A673 (cell line): ENCODE measurements at places on chromosomes 11 and 22. TPM values are rescaled to one million over a fixed set of nuclear protein-coding genes. Genes with fewer than 3 reads are reported as not detected.

Gene GRAP2
- not detected in 2 replicates for total RNA-seq

Gene LSP1
- total RNA-seq, result not detected in 2 replicates

Gene OR52K1
- not detected in 2 replicates for total RNA-seq

Gene APOA4
- not detected in 2 replicates for total RNA-seq

GRCh38 chr11:64582885-64583284 is 8.1 kb upstream of the SLC22A12 start:
- no peaks in the 10 kb centered on the region for H3K36me3 ChIP-seq
- no peak overlapping the region for H3K27ac ChIP-seq
- no peaks in the 10 kb centered on the region for H3K27me3 ChIP-seq
- no peak overlapping the region for H3K4me3 ChIP-seq

GRCh38 chr11:82308979-82309378 is 424.7 kb downstream of the FAM181B start:
- no peak overlapping the region for H3K27ac ChIP-seq
- H3K4me1 ChIP-seq, result no peaks in the 10 kb centered on the region
- H3K4me3 ChIP-seq, result no peak overlapping the region
- DNase-seq, result no peak

- peaks cover 5% of the 10 kb centered on the region for H3K4me1 ChIP-seq
- H3K27ac ChIP-seq, result no peak overlapping the region
- DNase-seq, result no peak
- H3K4me3 ChIP-seq, result no peak overlapping the region
- H3K27me3 ChIP-seq, result no peaks in the 10 kb centered on the region
- peaks cover 8% of the 10 kb centered on the region for H3K36me3 ChIP-seq
Observed at GRCh38 chr11:68396516-68396915, 64.0 kb upstream of the PPP6R3 start.

DNA sequence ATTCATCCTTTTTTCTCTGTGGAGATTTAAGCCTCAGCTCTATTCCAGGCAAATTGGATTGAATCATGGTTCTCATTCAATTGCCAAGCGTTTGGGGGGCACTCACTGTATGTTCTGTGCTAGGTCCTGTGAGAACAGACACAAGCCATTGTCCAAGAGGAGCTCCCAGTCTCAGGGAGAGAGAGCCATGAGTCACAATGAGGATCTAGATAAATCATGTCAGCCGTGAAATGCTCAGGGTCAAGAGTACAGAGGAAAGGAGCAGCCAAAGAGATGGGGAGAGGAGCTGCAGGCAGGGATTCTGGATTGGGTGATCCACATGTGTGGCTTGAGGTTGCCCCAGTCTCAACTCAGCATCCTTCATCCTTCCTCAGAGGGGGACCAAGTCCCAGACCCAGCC is 93.6 kb downstream of the FEZ1 start:
- DNase-seq, result no peak
- H3K4me3 ChIP-seq, result no peak overlapping the region
- peaks cover 23% of the 10 kb centered on the region for H3K27me3 ChIP-seq

DNA sequence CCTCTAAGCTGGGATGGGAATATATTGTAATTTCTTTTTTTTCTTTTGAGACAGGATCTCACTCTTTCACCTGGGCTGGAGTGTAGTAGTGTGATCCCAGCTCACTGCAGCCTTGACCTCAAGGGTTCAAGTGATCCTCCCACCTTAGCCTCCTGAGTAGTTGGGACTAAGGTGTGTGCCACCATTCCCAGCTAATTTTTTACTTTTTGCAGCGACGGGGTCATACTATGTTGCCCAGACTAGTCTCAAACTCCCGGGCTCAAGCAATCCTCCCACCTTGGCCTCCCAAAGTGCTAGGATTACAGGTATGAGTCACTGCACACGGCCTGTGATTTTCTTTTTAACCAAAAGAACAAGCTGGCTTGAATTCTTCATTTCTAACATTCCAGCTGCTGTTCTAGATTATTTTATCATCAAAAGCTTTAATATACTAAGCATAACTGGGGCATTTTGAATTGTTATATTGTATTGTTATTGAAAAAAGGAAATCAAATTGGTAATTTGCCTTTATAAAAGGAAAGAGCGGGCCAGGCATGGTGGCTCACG is 26.8 kb upstream of the PPP2R1B start:
- DNase-seq, result no peak
- no peaks in the 10 kb centered on the region for H3K27me3 ChIP-seq
- H3K36me3 ChIP-seq, result no peaks in the 10 kb centered on the region
- peaks cover 33% of the 10 kb centered on the region for H3K4me1 ChIP-seq
- peak overlapping the region; percentile 37 for H3K27ac ChIP-seq
- no peak overlapping the region for H3K4me3 ChIP-seq

GRCh38 chr22:20940186-20940651 is 23.0 kb downstream of the CRKL start:
- DNase-seq, result peak; percentile 54
- no peak overlapping the region for H3K4me3 ChIP-seq
- H3K27ac ChIP-seq, result no peak overlapping the region
- peaks cover 22% of the 10 kb centered on the region for H3K36me3 ChIP-seq

- H3K36me3 ChIP-seq, result no peaks in the 10 kb centered on the region
- H3K4me1 ChIP-seq, result no peaks in the 10 kb centered on the region
- no peaks in the 10 kb centered on the region for H3K27me3 ChIP-seq
- no peak overlapping the region for H3K4me3 ChIP-seq
- DNase-seq, result no peak
Observed at GRCh38 chr11:71281831-71282230, 29.5 kb upstream of the SHANK2 start.

DNA sequence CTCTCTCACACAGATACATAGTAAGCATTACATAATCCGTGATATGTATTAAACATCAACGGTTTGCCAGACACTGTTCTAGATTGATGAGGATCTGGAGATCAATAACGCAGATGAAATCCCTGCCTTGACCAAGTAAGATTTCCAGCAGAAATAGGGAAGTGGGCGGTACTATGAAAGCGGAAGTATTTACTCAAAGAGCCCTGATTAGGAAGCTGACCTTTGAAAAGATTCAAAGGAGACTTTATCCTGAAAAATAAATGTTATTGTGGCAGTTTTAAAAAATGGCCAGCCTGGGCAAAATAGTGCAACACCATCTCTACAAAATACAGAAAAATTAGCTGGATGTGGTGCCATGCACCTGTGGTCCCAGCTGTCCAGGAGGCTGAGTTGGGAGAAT is 26.8 kb downstream of the GAB2 start:
- no peak for DNase-seq
- H3K27me3 ChIP-seq, result no peaks in the 10 kb centered on the region
- H3K4me1 ChIP-seq, result no peaks in the 10 kb centered on the region
- no peaks in the 10 kb centered on the region for H3K36me3 ChIP-seq
- H3K27ac ChIP-seq, result no peak overlapping the region
- H3K4me3 ChIP-seq, result no peak overlapping the region

DNA sequence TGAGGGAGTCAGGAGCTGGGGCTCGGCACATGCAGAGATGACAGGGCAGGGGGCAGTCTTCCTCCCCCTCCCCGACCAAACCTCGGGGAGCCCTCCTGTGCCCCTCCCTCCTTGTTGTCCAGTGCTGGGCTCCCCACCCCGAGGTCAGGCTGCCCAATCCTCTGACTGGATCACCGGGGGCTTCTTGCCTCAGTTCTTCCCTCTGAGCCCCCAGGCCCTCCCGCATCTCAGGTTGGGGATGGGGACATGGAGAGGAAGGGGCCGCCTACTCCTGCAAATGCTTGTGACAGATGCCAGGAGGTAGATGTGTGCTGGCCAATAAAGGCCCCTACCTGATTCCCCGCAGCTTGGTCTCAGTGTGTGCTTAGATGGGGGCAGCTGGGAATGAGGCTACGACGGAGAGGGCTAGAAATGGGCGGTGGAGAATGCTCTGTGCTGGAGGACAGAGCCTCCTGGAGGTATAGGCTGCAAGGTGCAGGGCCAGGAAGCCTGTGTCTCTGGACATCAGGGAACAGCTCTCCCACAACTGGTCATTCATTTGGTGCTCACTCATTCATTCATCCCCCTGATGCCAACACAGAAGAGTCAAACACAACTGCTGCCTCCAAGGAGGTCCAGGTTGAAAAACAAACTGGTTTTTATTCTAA is 8.4 kb downstream of the RHBDD3 start:
- no peak for DNase-seq
- H3K27ac ChIP-seq, result no peak overlapping the region
- H3K4me1 ChIP-seq, result no peaks in the 10 kb centered on the region
- H3K4me3 ChIP-seq, result no peak overlapping the region
- H3K27me3 ChIP-seq, result no peaks in the 10 kb centered on the region
- peaks cover 20% of the 10 kb centered on the region for H3K36me3 ChIP-seq

DNA sequence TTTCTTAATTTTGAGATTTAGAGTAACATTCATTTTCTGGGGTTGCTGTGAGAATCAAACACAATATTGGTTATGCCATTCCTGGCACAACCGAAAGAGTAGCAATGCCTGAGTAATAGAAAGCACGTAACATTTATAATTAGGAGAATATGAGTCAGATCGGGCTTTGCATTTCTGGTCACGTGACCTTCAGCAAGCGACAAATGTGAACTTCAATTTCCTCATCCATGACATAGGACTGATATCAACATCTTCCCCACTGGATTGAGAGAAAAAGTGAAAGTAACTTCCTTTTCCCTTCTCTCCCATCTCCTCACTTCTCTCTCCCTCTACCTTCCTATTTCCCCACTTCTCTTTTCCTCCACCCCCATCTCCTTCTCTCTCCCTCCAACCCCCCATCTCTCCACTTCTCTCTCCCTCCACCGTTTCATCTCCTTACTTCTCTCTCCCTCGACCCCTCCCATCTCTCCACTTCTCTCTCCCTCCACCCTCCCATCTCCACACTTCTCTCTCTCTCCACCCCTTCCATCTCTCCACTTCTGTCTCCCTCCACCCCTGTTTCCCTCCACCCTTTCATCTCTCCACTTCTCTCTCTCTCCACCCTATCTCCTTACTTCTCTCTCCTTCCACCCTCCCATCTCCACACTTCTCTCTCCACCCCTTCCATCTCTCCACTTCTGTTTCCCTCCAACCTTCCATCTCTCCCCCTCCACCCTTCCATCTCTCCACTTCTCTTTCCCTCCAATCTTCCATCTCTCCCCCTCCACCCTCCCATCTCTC is 33.5 kb upstream of the CAT start:
- DNase-seq, result peak; percentile 76
- H3K36me3 ChIP-seq, result no peaks in the 10 kb centered on the region
- H3K27me3 ChIP-seq, result peaks cover 21% of the 10 kb centered on the region
- H3K4me3 ChIP-seq, result peak overlapping the region; percentile 20
- H3K4me1 ChIP-seq, result peaks cover 4% of the 10 kb centered on the region
